ENCODE measurements at places on chromosomes 2 and 18.

- peak overlapping the region; percentile 82 for H3K27ac ChIP-seq
- no peaks in the 10 kb centered on the region for H3K36me3 ChIP-seq
- H3K4me1 ChIP-seq = peaks cover 4% of the 10 kb centered on the region
- peak overlapping the region; percentile 67 for H3K4me3 ChIP-seq
- no peak for DNase-seq
These were observed 422 bp upstream of the MRPL53 start for GRCh38 chr2:74472945-74473258.

DNA sequence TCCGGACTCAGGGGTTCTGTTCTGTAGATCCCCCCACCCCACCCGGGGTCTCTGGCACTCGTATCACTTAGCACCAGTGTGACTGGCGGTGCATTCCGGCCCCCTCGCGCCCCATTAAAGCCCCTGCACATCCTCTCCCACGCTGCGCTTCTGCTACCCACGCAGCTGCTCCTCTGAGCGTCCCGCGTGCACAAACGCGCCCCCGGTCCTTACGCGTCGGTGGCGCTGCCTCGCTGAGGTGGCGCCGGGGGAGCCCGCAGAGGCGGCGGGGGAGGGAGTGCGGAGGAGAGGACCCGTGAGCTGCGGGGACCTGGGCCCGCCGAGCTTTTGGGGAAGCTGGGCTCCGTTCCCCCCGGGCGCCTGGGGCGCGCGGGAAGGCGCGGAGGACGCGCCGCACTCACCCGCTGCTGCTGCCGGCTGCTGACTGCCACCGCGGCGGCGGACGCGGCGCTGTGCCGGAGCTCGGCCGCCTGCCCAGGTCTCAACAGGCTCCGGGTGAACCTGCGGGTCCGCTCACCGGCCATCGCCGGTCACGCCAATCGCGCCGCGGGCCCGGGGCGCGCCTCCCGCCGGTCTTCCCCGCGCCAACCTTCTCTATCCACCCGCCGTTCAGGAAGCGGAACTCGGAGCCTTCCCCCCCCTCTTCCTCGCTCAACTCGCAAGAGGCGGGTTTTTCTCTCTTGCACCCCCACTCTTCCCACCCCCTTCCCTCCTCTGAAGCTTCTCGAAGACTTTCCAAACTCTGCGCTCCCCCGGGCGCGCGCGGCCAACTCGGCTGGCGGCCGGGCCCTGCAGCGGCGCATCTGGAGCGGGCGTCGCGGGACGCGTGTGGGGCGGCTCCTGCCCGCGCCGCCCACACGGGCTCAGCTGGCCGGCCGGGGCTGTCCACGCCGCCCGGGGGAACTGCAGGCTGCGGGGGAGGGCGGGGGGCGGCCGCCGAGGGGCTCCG, at the start of gene DOCK10:
DOCK10 (minus strand) TSS at position 618 of the 949 bp plus-strand sequence; CDS start at position 524, 94 bp downstream.
- peak within 1 kb of the TSS; percentile 69 for H3K27ac ChIP-seq
- DNase-seq = no peak
- H3K4me3 ChIP-seq = peak within 1 kb of the TSS; percentile 76

GRCh38 chr2:96693286-96694200, 46.3 kb downstream of the LMAN2L start:
- H3K27ac ChIP-seq = no peak overlapping the region
- no peak for DNase-seq
- H3K36me3 ChIP-seq = no peaks in the 10 kb centered on the region
- no peaks in the 10 kb centered on the region for H3K27me3 ChIP-seq

- no peak for DNase-seq
- H3K4me3 ChIP-seq = no peak overlapping the region
- no peaks in the 10 kb centered on the region for H3K4me1 ChIP-seq
- H3K36me3 ChIP-seq = no peaks in the 10 kb centered on the region
These were observed 289.8 kb upstream of the SPRED2 start for GRCh38 chr2:65722028-65722778.

DNA sequence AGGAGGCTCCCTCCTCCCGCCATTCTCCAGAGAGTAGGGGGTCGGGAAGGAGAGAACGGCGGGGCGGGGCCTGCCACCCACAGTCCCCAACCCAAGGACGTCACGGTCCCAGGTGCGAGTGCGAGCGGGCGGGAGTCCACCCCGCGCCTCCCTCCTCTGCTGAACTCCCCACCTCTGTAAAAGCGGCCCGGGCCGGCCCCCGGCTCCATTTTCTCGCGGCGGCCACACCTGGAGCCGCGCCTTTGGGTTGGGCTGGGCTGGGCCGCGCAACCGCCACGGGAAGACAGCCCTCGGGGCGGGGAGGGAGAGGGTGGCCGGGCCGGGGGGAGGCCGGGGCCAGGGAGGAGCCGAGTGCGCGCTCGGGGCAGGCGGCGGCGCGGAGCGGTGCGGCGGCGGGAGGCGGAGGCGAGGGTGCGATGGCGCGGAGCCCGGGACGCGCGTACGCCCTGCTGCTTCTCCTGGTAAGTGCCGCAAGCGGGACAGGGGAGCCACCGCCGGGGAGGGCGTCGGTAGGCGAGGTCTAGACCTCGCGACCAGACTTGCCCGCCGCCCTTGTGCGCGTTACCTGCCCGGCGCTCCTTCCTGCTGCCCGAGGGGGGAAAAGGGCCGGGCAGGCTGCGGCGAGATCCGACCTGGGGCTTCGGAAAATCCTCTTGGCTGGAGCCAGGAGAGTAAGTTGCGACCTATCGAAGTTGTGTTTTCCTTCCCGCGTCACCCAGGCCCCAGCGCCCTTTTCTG, at the start of gene DSG2:
DSG2 (plus strand) TSS at position 342 of the 738 bp plus-strand sequence; CDS start at position 417, 75 bp downstream.
- no peaks in the 10 kb centered on the region for H3K36me3 ChIP-seq
- H3K4me1 ChIP-seq = peaks cover 4% of the 10 kb centered on the region
- peak; percentile 78 for DNase-seq
- no peaks in the 10 kb centered on the region for H3K27me3 ChIP-seq

DNA sequence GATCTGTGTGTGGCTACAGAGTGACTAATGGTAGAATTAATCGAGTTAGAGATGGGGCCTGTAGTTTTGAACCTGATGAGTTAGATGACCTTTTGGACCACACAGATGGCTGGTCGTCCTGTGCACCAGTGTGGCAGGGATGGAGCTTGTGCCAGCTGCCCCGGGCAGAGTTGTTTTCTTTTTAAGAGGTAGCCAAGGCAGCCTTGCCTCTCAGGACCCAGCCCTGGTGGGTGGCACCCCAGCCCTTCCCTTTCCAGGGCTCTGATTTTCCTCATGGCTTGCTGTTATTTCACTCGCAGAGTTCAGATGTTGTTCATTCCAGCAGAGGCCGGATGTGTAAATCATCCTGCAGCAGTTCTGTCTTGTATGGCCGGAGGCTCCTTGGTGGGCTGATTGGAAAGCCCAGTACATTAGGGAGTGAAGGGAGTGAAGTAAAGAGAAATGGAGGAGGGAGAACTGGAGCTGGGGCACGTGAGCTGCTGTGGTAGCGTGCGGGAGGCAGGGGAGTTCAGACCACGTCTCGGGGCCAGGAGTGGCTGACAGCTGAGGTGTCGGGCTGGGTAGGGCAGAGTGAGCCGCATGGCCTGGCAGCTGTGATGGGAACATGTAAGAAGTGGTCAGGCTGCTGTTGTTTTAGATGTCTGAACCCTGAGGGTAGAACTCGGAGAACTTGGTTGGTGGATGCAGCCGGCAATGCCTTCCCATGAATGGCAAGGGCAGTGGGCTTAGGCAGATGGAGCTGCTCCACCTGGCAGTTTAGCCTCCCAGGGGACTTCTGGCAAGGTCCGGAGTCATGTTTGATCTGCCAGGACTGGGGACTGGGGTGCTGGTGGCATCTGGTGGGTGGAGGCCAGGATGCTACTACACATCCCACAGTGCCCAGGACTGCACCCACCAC, 28.8 kb downstream of the ASAP2 start:
- H3K27ac ChIP-seq = peak overlapping the region; percentile 85
- no peaks in the 10 kb centered on the region for H3K27me3 ChIP-seq
- H3K4me1 ChIP-seq = peaks cover 8% of the 10 kb centered on the region
- no peak overlapping the region for H3K4me3 ChIP-seq

DNA sequence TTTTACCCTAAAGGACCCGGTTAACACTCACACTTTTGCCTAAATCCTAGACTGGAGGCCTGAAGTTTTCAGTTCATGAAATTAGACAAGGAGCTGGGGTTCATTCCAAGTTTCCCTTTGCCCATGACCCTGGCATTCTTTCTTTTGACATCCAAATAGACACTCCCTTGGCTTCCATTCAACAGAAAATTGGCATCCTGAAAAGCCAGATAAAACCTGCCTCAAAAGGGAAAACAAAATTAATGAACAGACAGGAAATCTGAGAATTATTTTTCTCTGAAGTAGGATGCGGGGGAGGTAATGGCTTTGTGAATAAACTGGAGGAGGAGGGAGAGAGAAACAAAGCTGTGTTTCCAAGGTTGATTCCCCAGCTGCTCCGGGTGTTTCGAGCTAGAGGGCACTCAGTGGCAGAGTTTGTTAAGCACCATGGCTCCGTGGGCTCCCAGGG, 41.0 kb downstream of the SPP2 start:
- H3K4me1 ChIP-seq = peaks cover 5% of the 10 kb centered on the region
- no peaks in the 10 kb centered on the region for H3K27me3 ChIP-seq
- H3K27ac ChIP-seq = peak overlapping the region; percentile 83
- H3K36me3 ChIP-seq = no peaks in the 10 kb centered on the region
- peak; percentile 35 for DNase-seq

DNA sequence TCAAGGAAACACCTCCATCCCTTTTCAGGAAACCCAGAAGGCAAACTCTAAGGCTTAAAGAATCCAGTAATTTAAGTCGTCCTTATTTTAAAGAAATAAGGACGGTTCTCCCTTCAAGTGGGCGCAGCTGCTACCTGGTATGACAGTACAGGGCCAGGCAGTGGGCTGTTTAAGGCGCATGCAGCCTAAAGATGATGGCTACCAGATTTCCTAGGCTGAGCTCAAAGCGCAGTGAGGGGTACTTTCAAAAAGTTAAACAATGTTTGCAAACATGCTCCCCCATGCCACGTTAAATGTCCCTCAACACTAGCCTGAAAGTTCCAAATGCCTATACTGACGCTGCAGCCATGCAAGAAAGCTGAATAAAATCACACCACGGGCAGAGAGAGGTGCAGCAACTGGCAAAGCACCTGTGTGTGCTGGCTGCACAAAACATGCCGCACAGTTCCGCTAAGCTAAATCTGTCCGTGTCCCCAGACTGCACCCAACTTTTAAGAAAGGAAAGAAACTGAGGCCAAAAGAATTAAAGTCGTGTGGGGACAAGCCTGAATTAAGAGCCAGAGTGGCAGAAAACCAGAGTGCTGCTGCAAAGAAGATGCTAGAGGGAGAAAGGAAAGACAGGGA, 583 bp downstream of the HIBCH start:
- DNase-seq = no peak
- no peaks in the 10 kb centered on the region for H3K36me3 ChIP-seq
- H3K27ac ChIP-seq = peak overlapping the region; percentile 90
- peak overlapping the region; percentile 85 for H3K4me3 ChIP-seq
- H3K4me1 ChIP-seq = no peaks in the 10 kb centered on the region

GRCh38 chr18:55477860-55478581, 110.0 kb downstream of the TCF4 start:
- no peaks in the 10 kb centered on the region for H3K36me3 ChIP-seq
- no peak for DNase-seq
- peak overlapping the region; percentile 50 for H3K4me3 ChIP-seq
- peak overlapping the region; percentile 86 for H3K27ac ChIP-seq
- no peaks in the 10 kb centered on the region for H3K4me1 ChIP-seq

DNA sequence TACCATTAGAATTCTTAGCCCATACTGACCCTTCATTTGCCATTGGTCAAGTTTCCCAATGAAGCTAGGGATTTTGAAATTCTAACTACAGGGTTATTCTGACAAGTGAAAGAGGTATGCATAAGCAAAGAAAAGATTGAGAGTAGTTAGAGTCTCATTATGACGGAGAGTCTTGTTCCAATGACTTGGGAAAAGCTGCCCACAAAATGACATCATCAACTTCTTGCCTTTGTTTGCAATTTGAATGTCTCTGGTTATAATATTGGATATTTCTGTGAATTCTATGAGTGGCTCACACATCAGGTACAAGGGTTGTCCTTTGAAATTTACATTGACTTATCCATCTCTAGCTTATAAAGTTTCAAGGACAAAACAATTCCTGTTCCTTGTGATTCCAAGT, 772.2 kb downstream of the TRIB2 start:
- H3K36me3 ChIP-seq = no peaks in the 10 kb centered on the region
- no peak overlapping the region for H3K27ac ChIP-seq
- no peaks in the 10 kb centered on the region for H3K27me3 ChIP-seq
- H3K4me3 ChIP-seq = no peak overlapping the region
- no peak for DNase-seq

GRCh38 chr2:177353187-177353478, 39.4 kb upstream of the AGPS start:
- peak overlapping the region; percentile 20 for H3K27ac ChIP-seq
- H3K4me1 ChIP-seq = no peaks in the 10 kb centered on the region
- no peak overlapping the region for H3K4me3 ChIP-seq
- no peaks in the 10 kb centered on the region for H3K36me3 ChIP-seq

- no peaks in the 10 kb centered on the region for H3K27me3 ChIP-seq
- H3K36me3 ChIP-seq = no peaks in the 10 kb centered on the region
- no peaks in the 10 kb centered on the region for H3K4me1 ChIP-seq
- peak overlapping the region; percentile 64 for H3K4me3 ChIP-seq
- H3K27ac ChIP-seq = peak overlapping the region; percentile 71
- DNase-seq = peak; percentile 64
These were observed 182.6 kb upstream of the HAAO start for GRCh38 chr2:42974721-42975717.

DNA sequence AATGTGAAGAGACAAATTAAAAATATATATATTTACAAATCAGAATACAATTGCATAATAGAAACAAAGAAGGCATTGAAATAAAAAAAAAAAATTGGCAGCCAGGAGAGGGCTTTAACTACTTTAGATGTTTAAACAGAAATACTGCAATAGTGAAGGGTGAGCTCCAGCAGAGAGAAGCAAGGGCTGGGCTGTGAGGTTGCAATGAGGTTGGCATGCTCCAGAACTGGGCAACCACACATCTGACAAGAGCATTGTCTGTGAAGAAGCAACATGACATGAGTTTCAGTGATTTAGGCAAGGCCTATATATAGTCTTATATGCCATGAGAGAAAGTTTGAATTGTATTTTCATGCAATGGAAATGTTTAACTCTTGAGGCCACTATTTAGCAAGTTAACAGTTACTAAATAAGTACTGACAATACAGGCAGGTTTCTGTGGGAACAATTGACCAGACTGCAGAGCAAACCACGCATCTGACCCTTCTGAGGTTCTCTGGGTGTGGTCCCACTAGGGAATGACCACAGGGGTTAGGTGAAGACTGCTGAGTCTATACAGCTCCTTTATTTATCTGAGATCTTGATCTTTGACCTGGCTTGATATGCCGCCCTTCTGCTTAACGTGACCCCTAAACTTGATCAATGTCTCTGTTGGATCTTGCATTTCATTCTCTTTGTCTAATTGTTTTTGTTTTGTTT, 354.2 kb upstream of the PIK3C3 start:
- H3K4me1 ChIP-seq = no peaks in the 10 kb centered on the region
- no peaks in the 10 kb centered on the region for H3K27me3 ChIP-seq
- DNase-seq = no peak
- H3K4me3 ChIP-seq = no peak overlapping the region

DNA sequence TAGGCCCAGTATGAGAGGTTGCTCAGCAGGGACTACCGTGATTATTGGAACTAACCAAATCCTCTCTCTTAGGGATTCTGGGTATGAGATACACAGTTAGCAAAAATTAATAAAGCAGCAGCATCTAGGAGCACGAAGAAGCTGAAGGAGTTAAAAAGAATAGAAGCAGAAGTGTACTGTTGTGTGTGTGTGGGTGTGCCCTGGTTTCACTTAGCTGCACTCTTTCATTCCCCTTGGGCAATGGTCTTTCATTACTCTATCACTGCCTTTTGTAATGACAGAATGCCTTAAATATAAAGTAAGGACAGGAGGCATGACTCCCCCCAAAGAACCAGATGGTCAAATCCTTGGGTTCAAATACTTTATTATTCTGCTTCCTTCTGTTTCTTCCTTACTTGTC, 115.9 kb upstream of the CD302 start:
- no peak for DNase-seq
- H3K4me1 ChIP-seq = no peaks in the 10 kb centered on the region
- H3K4me3 ChIP-seq = no peak overlapping the region
- H3K27ac ChIP-seq = no peak overlapping the region
- no peaks in the 10 kb centered on the region for H3K27me3 ChIP-seq
